CD14-positive monocyte (primary cell): ENCODE measurements at places on chromosomes 12 and 14. TPM values are rescaled to one million over a fixed set of nuclear protein-coding genes. Genes with fewer than 3 reads are reported as not detected.

The BMAL2 gene
- polyA plus RNA-seq: 0.20 and 0.55 TPM in 2 replicates

The TSPAN31 gene
- polyA plus RNA-seq: 43.0 TPM

DNA sequence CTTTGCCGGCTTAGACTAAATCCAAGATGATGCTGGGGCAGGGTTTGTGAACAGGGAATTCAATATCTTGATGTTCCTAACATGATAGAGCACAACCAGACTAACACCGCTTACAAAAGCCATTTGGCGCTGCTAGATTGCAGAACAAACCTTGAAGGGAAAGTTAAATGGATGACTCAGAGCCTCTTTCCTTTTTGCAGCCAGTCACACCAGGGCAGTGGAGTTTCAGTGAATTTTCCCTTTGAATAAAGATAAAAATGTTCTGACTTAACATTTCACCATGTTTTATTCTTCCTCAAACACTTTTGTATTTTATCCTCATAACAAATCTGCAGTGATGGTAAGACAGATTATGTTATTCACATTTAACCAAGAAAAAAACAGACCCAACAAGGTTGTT is 47.3 kb downstream of the PDE6H start:
- no peaks in the 10 kb centered on the region for H3K36me3 ChIP-seq
- no peak overlapping the region for H3K4me3 ChIP-seq
- H3K4me1 ChIP-seq: no peaks in the 10 kb centered on the region
- DNase-seq: no peak
- no peaks in the 10 kb centered on the region for H3K27me3 ChIP-seq

DNA sequence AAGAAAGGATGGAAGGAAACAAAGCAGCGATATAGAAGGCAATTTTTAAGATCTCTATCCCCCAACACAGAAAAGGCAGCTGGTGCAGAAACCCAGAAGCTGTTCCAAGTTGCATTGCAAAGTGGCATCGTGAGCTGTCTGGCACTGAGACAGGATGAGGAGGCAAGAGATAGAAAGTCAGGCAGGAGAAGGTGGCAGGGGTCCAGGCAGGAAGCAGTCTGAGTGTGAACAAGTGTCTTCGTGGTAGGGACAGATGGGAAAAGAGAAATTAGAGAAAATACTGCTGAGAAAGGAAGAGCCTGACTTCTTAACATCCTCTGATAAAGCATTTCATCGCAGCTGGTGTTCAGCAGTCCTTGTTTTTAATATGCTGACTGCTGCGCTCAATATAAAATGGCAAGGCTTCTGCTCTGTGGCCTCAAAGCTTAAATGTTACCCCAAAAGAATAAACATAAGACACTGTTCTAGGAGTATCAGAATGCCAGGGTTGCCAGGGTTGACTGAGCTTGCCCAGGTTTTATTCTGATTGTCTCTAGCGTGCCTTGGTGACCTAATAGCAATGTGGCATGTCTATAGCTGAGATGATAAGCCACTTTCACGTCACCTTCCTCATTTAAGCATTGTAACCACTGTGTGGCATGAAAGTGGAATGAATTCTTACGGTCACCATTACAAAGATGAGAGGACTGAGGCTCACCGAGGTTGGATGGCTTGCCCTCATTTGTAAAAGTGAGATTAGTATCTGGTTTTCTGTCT is 397.6 kb downstream of the NUAK1 start:
- no peaks in the 10 kb centered on the region for H3K27me3 ChIP-seq
- H3K36me3 ChIP-seq: no peaks in the 10 kb centered on the region
- no peaks in the 10 kb centered on the region for H3K4me1 ChIP-seq
- H3K27ac ChIP-seq: no peak overlapping the region
- no peak for DNase-seq
- H3K4me3 ChIP-seq: no peak overlapping the region

DNA sequence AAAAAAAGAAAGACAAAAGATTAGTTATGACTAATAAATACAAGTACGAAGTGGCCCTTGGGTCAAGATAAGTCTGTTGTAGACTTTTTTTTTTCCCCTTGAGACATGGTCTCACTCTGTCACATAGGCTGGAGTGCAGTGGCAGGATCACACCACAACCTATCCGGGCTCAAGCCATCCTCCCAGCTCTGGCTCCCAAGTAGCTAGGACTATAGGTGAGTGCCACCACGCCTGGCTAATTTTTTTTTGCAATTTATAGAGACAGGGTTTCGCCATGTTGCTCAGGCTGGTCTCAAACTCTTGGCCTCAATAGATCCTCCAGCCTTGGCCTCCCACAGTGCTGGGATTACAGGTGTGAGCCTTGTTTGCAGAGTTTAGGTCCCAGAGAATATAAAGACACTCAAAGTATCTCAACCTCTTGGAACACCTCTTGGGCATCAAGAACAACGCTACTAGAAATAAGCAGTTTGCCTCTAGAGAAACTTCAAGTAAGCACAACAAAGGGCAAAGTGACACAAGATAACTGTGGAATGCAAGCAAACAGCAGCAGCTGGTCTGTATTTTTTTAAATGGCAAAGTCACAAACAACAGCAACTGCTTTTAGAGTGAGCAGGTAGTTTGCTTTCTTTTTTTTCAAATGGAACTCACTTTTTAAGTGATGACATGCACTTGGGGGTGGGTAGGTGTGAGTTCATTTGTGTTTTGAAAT is 3.9 kb upstream of the MDM2 start:
- H3K36me3 ChIP-seq: no peaks in the 10 kb centered on the region
- no peak overlapping the region for H3K4me3 ChIP-seq
- DNase-seq: no peak
- H3K27ac ChIP-seq: no peak overlapping the region
- H3K27me3 ChIP-seq: no peaks in the 10 kb centered on the region

- no peaks in the 10 kb centered on the region for H3K27me3 ChIP-seq
- H3K36me3 ChIP-seq: no peaks in the 10 kb centered on the region
- H3K27ac ChIP-seq: no peak overlapping the region
- no peak for DNase-seq
- H3K4me1 ChIP-seq: peaks cover 24% of the 10 kb centered on the region
Observed at GRCh38 chr12:104623883-104624282, 167.1 kb downstream of the CHST11 start.

DNA sequence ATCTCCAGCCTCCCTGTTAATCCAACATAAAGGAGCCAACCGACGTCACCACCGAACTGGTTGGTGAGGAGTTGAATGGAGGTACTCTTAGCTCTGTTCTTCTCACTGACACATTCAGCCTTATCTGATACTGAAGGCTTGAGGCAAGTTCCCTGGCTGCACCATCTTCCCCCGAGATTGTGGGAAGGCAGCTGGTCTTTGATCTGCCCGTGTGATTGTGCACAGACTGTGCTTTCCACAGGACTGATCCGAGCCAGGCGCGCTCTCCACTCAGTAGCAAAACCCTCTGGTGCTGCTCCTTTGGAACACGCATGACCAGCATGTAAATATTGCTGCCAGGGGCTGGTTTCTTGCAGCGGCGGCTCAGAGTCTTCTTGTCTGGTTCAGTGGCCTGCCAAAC is 30.1 kb upstream of the DLK1 start:
- H3K27ac ChIP-seq: no peak overlapping the region

GRCh38 chr14:72643317-72643801 is 250.5 kb downstream of the DPF3 start:
- no peak overlapping the region for H3K4me3 ChIP-seq
- H3K27ac ChIP-seq: no peak overlapping the region
- no peaks in the 10 kb centered on the region for H3K27me3 ChIP-seq
- no peak for DNase-seq
- H3K36me3 ChIP-seq: no peaks in the 10 kb centered on the region

- H3K4me1 ChIP-seq: peaks cover 3% of the 10 kb centered on the region
- no peak overlapping the region for H3K4me3 ChIP-seq
- no peak overlapping the region for H3K27ac ChIP-seq
- DNase-seq: peak; percentile 82
- H3K36me3 ChIP-seq: no peaks in the 10 kb centered on the region
Observed at GRCh38 chr14:61866932-61867920, 105.0 kb downstream of the SNAPC1 start.
